AG04450 (cell line): ENCODE measurements at places on chromosomes 13 and 19.

- no peak for DNase-seq
Measured at GRCh38 chr13:50928659-50929462, 19.3 kb downstream of the RNASEH2B start.

DNA sequence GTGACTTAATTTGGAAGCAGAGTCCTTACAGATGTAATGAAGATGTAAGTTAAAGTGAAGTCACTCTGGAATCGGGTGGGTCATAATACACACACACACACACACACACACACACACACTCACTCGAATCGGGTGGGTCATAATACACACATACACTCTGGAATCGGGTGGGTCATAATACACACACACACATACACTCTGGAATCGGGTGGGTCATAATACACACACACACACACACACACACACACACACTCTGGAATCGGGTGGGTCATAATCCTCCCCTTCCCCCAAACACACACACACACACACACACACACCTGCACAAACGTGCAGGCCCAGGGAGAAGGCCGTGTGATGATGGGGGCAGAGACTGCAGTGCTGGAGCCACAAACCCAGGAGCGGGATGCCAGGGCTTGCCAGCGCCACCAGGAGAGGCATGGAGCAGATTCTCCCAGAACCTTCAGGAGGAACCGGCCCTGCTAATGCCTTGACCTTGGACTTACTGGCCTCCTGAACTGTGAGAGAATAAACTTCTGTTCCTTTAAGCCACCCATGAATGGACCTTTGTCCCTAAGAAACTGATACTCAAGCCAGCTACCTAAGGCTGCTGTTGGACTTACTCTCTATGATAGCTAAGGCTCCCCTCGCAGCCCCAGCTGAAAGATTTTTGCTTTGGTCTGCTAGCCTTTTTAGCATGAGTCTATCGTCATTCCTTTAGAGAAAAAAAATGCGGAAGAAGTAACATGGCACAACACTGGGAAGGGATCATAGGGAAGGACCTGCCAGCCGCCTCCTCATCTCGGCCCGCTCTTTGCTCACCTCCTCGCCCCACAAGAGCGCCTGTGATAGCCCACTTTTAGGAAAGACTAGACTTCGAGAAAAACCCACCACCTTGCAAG is 136.2 kb upstream of the RNF113B start:
- DNase-seq, result no peak

- DNase-seq, result no peak
Measured at GRCh38 chr13:93409001-93409400, 182.4 kb downstream of the GPC6 start.

GRCh38 chr13:21805733-21806132 is 134.9 kb downstream of the FGF9 start:
- DNase-seq, result no peak

GRCh38 chr13:52405369-52405766 is 604 bp downstream of the THSD1 start:
- DNase-seq, result no peak

DNA sequence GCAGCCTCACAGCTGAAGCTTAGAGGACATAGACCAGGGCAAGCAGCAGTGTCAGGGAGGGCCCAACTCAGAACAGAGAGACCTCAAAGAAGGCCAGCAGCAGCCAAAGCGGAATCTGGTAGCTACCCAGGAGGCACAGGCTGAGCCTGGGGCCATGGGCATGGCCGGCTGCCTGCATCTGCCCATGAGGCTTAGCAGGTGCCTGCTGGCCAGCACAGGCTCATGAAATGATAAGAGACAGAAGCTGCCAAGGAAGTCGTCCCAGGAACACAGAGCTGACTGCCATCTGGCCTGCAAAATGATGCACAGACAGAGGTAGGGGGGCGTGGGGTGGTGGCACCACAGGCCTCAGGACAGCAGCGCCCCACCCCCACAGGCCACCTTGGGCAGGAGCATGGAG is 29.2 kb downstream of the TUBA3C start:
- no peak for DNase-seq

DNA sequence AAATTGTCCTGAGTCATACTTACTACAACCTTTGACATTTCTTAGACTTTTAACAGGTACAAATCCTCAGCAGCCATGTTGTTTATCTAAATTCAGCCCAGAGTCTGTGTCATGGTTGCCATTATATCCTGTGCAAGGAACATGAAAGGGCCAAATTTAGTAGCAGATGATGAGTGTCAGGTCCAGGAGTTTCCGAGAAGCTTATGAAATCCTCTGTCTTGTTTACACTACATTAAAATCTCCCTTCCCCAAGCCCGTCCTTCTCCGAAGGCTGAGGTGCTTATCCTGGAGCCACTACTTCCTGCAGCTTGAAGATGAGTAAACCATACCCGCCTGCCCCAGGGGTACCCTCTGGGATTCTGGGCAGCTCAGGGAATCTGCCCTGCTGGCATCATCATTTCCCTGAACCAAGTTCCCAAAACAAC is 102.6 kb upstream of the SERP2 start:
- peak; percentile 48 for DNase-seq

DNA sequence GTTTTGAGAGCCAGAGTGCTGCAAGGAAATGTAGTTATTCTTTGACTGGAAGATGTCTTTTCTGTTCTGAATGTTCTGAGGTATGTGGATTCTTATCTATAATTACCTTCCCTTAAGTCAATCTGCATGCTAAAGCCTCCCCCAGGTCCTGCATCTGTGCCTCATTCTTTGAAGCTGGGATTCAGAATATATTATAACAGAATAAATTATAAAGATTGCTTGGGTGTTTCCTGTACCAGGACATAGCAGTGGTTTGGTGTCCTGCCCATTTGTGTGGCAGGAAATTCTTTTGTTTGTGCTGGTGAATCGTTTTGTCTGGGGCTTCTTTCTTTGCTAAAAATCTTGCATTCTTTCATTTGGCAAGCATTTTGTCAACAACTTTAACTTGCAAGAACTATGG is 60.2 kb downstream of the ITGBL1 start:
- DNase-seq, result no peak
